Activated T-cell treated with anti-CD3 and anti-CD28 coated beads for 4 hours (primary cell): ENCODE measurements at places on chromosomes 12 and 14.

DNA sequence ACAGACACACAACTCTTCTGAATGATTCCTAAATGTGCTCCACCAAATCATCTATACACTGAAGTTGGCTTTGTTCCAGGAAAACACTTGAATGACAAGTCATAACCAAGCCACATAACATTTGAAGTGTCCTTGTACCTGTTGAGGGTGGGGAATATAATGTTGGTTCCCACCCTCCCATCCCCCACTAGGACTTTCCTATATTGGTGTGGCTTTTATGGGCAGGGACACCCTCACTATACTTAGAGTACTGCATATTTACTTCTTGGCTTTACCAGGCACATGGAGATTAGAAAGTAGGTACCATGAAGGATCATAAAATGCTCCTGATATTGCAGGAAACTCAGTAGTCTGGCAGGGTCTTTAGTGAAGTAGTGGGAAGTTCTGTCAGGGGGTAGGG, 9.7 kb upstream of the BHLHE41 start:
- no peak for DNase-seq

DNA sequence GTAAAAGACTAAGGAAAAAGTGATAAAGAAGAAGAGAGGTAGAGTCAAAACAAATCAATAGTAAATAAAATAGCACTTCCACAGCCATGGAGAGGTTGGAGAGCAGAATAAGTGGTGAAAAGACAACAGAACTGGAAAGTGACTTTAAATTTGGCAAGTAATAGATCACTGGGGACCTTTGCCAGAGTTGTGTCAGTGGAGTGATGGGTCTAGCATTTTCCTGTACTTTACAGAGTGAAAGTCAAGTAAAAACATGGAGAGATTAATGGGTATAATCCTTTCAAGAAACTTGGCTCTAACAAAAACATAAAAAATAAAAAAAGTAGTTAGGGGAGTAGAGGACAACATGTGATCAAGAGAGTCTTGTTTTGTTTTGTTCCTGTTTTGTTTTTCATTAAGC, 502.2 kb upstream of the RPL10L start:
- no peak for DNase-seq

GRCh38 chr14:38290601-38291188, 34.8 kb upstream of the CLEC14A start:
- DNase-seq: no peak

- DNase-seq: no peak
Measured at GRCh38 chr14:104129556-104129955, 8.8 kb upstream of the KIF26A start.

DNA sequence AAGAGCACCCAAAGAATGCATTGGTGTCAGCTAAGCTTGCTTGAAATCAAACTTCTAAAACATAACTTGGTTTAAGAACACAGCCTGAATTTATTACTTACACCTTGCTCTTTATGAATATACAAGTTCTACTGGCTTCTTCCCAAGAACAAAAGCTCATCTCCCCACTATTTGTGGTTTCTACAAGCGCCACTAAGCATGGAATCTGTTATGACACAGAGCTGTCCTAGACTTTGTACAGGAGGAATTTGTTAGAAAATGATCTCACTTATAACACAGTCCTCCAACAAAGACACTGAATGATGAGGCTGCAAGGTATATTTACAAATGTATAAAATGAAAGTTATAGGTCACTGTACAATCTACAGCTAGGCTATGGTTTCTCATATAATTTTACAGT, 452.1 kb downstream of the BCAT1 start:
- no peak for DNase-seq

DNA sequence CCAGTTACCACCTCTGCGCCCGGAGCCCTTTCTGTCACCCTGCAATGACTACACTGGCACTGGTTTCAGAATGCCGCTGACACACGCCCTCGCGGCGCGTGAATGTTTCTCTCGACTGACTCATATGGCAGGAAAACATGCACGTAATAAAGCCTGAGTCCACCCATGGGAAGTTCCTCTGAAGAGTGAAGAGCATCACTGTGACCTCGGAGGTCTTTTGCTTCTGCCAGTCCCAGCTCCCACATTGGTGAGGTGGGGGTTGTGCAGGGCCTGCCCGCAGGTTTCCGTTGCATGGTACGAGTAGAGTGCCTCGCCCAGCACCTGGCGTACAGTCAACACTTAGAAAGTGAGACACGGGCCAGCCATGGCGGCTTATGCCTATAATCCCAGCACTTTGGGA, 11.1 kb upstream of the SLC6A12 start:
- DNase-seq: no peak

DNA sequence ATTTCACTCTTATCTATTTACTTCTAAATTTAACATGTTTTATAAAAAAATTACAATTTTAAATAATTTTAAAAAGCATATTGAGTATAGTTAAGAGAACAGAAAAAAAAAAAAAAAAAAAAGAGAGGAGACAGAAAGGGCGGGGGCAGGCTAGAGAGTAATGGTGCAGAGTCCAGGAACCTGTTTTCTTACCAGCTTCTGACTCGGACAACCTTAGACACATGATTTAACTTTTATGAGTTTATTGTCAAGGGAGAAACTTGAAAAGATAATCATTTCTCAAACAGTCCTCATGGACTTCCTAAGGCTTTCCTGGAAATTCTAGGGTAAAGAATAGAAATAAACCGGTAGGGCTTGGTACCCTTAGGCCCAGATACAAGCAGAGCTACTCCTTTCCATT, 84.3 kb downstream of the RPS6KA5 start:
- DNase-seq: no peak

GRCh38 chr12:11673666-11674461, 24.4 kb downstream of the ETV6 start:
- DNase-seq: no peak

DNA sequence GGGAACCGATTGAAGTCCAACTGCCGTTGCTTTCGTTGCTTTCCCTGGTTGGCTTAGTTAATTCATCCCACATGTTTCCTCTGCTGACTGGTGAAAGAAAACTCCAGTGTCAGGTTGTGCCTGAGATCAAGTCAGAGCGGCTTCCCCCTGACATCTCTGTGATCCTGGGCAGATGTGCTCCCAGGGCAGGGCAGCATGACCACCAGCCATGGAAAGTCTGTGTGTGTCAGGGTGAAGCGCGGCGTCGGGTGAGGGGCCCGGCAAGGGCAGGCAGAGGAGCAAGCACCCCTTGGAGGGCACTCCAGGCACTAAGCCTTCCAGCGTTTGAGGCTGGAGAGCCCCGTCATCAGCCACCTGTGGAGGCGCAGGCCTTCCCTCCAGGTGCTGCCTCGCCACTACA, 54.5 kb upstream of the IGF1 start:
- no peak for DNase-seq
